D721Med (cell line): ENCODE measurements at places on chromosomes 16 and 17.
A peak's percentile ranks its signal among the peaks of the same experiment; 100 is the strongest.

DNA sequence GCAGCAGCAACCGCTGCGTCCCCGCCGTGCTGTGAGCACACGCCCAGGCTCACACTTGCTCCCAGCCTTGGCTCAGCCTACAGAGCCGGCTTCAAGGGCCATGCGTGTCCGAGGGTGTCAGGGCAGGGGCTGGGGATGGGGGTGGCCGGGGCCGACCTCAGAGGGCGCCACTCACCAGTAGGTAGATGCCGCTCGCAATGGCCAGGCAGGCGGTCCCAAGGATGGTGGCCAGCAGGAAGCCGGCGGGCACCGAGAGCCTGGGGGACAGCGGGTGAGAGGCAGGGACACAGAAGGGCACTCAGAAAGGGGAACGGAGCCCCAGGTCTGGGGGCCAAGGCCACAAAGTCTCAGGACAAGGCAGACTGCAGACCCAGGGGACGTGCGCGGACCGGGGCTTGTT, 4.9 kb downstream of the CYBA start:
- no peak for DNase-seq

- DNase-seq: no peak
Measured at GRCh38 chr17:6110592-6110991, 40.4 kb downstream of the WSCD1 start.

GRCh38 chr16:86974120-86974519, 343.1 kb downstream of the C16orf95 start:
- no peak for DNase-seq

GRCh38 chr16:56729735-56730662, at the start of gene NUP93:
TSS of gene NUP93 (plus strand) at chr16:56730129. CDS start at chr16:56748248, 18,119 bp downstream.
- DNase-seq: peak; percentile 50

GRCh38 chr17:81160747-81161453, 4.4 kb upstream of the PVALEF start:
- no peak for DNase-seq

GRCh38 chr17:40338058-40338457, 26.5 kb downstream of the GJD3 start:
- no peak for DNase-seq

- no peak for DNase-seq
Measured at GRCh38 chr16:51524070-51524469, 373.0 kb upstream of the SALL1 start.

GRCh38 chr16:82892324-82892723, 265.6 kb downstream of the CDH13 start:
- DNase-seq: no peak

GRCh38 chr17:66422186-66422585, 119.8 kb downstream of the PRKCA start:
- no peak for DNase-seq

DNA sequence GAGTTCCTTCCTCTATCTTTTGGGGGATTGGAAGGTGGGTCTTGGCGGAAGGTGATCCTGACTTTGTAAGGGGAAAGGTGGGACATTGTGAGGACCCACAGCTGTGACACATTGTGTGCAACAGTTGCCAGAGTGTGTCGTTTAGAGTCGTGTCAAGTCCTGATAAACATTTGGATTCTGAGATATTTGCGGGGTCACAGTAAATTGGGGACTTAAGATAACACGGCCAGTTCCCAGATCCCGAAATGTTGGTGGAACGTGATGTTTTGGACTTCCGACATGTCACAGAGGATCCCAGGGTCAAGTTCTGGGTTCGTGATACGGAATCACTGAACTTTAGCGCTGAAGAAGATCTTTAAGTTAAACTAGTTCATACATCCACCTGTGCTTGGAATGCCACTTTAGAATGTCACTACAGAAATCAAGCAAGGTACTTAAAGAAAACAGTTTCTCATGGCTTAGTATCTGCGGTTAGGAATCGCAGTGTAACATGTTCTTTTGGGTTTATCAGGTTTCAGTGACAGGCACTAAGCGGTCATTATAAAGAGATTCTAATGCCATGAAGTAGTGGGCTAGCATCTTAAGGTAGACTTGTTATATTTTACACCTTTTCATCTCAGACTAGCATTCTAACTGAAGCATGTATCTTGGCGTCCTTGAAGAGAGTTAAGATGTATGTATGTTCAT, 815 bp downstream of the ATAD5 start:
- no peak for DNase-seq

DNA sequence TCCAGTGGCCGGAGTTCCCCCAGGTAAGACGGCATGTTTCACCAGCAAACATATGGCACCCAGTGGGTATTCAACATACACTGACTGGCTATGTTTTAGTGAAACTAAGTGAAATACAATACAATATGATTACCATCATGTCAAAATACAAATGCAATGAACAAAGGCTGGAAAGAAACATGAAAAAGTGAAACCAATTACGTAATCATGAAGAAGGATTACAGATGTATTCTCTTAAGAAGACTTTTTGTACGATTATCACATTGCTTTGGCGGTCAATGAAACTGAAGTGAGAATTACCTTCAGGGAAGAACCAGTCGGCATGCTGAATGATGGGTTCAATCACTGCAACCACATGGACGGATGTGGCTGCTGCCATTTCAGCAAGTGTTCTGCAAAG, 71.7 kb downstream of the ARHGAP17 start:
- no peak for DNase-seq

GRCh38 chr16:10745841-10746240, 2.2 kb downstream of the NUBP1 start:
- DNase-seq: no peak

DNA sequence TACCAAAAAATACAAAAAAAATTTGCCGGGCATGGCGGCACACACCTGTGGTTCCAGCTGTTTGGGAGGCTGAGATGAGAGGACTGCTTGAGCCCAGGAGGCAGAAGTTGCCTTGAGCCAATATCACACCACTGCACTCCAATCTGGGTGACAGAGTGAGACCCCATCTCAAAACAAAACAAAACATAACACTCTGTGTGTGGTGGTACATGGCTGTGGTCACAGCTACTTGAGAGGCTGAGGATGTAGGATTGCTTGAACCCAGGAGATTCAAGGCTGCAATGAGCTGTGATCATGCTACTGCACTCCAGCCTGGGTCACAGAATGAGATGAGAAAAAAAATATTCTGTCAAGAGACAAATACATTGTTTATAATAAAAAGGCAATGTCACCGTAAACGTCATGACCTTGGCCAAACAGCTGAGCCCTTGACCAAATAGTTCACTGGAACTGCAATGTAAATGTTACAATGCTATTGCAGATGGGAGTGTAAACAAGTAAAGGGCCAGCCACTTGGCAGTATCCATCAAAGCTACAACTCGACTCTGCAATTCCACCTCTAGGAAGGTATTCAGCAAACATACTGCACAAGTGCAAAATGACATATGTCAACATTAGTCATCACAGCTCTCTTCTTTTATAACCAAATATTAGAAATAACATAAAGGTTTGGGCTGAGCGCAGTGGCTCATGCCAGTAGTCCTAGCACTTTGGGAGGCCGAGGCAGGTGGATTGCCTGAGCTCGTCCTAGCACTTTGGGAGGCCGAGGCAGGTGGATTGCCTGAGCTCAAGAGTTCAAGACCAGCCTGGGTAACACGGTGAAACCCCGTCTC, 16.9 kb downstream of the EARS2 start:
- DNase-seq: no peak

DNA sequence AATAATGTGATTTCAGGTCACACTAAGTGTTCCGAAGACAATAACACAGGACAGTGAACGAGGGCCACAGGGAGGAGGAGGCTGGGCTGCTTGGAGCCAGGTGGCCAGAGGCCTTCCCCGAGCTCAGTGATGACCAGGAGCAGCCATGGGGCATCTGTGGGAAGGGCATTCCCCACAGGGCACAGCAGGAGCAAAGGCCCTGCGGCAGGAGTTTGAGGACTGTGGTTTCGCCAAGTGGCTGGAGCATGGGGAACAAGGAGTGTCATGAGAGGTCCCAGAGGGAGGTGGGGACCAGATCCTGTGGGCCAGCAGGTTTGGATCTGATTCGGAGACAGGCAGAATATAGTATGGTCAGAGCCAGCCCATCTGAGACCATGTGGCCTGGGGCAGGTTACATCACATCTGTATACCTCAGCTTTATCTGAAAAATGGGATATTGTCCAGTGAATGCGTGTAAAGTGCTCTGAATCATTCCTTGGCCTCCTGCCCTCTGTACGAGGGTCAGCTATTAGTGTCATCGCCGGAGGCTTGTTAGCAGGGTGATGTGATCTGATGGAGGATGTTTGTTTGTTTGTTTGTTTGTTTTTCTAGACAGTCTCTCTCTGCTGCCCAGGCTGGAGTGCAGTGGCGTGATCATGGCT, 176.8 kb downstream of the KATNIP start:
- DNase-seq: no peak

DNA sequence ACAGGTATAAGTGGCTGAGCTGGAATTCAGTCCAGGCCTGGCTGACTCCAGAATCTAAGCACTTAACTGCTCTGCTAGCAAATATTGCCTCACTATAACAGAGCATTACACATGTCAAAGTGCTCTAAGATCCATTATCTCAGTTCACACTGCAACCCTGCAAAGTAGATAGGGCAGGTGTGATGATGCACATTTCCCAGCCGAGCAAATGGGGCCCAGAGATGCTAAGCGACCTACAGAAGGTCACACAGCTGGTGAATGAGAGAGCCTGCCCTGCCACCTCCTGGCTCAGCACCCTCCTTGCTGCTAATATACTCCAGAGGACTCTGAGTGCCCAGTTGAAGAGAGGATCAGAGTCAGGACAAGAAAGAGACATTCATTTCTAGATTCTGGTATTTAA, 73.6 kb upstream of the CCL1 start:
- no peak for DNase-seq

DNA sequence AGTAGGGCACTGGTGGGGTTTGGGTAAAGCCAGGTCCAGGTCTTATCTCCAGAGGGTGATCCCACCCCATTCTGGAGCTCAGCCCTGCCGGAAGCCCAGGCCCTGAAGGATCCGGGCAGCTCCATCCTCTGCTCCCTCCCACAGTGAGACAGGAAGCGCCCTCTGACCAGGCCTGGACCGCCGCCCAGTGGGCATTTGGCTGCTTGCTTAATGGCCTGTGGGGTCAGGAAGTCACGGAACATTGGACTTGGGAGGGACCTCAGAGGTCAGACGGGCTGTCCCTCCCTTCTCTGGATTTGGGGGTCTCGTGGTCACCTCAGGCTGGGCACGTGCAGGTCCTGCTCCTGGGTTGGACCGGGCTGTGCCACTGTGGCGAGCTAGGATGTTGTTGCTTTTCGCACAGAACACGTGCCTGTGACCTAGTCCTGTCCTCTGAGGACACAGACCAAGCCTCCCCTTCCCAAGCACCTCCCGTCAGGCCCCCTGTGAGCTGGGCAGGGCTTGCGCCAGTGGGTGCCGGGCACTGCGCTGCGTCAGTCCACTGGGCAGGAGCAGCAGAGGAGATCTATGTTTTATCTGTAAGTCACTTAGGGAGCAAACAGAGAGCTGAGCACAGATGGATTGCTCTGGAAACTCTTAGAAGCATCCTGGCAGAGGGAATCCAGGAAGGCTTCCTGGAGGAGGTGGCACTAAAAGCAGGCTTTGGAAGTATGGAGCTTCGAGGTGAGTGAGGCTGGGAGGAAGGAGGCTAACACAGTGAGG, 49.4 kb upstream of the GSE1 start:
- DNase-seq: no peak

- no peak for DNase-seq
Measured at GRCh38 chr17:71163121-71163812, 957.6 kb upstream of the SOX9 start.

- peak; percentile 96 for DNase-seq
Measured at GRCh38 chr17:79789943-79790804, 6.7 kb downstream of the CBX8 start.

- DNase-seq: no peak
Measured at GRCh38 chr16:12253731-12254130, 277.2 kb downstream of the SNX29 start.

DNA sequence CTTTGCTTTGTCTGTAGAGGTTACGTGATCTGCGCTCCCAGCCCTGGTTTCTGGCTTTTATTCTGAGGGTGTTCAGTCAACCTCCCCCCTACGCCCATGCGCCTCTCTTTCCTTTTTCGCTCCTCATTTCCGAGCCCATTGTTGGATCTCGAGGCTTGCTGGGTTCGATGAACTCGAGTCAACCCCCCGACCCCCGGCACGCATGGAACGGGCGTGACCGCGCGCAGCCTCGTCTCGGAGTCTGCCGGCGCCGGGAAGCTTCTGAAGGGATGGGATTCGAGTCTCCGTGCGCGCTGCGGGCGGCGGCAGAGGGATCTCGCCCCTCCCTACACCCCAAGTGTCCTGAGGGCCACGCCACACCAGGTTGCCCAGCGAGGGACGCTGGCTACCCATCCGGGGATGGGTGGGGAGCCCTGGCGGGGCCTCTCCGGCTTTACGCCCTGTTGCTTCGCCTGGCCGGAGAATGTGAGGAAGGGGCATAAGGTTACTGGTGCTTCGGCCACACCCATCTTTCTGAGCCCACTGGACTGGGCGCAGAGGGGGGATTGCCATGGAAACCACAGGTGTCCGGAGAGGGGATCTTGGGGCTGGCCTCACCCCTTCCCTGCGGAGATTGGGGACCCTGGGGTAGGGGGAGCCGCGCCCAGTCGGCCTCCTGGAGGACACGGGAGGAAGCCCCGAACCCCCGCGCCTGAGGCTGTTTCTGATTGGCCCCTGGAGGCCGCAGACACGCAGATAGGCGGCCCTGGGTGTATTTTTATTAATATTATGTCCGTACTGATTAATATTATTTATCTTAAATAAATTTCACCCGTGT, 1.8 kb downstream of the MAPT start:
- no peak for DNase-seq

DNA sequence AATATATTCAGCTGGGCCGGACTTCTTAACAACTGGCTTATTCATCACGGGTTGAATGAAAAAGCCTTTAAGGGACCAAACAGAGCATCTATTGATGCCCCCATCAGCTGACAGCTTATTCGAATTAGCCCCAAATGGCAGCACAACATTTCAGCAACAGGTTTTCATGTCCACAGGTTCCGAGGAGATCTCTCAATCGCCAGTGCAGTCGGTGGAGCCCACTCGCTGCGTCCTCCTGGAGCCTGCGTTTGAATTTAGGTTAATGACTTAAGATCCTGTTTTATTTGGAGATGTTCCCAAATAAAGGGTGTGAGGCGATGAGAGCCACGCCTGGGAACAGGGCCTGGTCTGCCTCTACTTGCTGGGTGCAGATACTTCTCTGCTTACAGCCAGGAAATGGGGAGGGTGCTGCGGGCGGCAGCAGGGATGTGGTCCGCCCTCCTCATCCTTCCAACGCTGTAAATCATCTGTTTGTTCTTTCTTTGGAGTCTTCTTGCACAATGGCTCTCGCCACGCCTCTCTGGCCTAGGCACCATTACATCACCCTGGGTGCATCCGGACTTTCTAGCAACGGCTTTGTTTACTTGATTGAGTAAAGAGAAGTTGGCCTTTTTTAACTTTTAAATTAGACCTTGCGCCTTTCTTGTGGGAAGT, 22.6 kb downstream of the NDE1 start:
- no peak for DNase-seq

GRCh38 chr17:66677201-66677981, 157.5 kb upstream of the CACNG5 start:
- no peak for DNase-seq

DNA sequence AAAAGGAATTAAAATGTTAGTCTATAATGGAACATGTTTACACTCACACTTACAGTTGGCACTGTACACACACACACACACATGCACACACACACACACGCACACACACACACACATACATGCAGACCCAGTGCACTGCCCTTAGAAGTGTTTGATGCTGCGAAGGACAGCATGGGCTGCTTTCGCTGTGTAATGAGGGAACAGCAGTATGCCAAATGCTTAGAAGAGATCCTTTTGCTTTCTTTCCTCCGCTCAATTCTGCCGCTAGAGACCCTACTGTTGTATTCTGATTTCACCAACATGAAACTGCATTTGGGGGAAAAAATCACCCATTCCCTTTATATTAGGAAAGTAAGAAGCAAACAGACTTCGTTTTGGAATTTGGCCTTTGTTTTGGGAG, 217.9 kb downstream of the ENGASE start:
- no peak for DNase-seq
